Posterior cingulate gyrus (tissue), 11 donors: ENCODE measurements at places on chromosomes 6 and 20.

DNA sequence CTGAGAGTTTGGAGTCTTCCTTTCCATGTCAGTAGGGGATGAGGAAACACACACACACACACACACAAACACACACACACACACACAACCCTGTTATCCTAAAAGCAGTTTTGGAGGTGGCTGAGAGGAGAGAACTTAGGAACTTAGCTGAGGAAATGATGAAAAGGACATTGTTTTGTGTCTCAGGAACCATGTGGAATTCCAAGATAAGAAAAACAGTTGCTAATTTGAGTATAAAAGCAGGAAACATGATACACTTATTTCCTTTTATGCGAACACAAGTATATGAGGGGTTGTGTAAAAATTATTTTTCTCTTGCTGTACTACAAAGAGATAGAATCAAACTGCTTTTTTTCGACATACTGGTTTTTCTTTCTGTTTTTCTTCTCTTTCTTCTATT lies at the start of gene MYCT1:
TSS of gene MYCT1 (plus strand) at position 264 of the 400 bp plus-strand sequence. CDS start at position 270, 6 bp downstream.
- no peak for DNase-seq

- DNase-seq, result no peak
Measured at GRCh38 chr6:89471287-89471867, 38.4 kb downstream of the ANKRD6 start.

GRCh38 chr6:109325400-109325801 lies 56.9 kb downstream of the CD164 start:
- no peak for DNase-seq

- DNase-seq, result no peak
Measured at GRCh38 chr6:106281088-106281487, 44.5 kb downstream of the ATG5 start.

DNA sequence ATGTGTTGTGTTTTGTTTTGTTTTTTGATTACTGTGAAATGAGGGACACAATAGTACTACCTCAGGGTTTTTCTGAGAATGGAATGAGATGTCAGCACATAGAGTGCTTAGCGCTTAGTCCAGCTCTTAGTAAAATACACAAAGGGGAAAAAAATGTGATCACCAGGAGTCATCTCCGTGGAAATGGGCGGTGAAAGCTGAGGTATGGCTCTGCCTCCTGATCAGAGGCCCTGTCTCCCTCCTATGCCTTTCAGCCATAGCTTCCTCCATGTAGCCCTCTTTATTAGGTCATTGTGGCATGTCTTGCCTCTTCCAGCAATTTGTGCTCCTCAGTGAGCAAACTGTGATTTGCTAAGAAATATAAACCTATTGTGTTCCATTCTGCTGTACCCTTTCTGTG lies 13.0 kb downstream of the PSMF1 start:
- no peak for DNase-seq

DNA sequence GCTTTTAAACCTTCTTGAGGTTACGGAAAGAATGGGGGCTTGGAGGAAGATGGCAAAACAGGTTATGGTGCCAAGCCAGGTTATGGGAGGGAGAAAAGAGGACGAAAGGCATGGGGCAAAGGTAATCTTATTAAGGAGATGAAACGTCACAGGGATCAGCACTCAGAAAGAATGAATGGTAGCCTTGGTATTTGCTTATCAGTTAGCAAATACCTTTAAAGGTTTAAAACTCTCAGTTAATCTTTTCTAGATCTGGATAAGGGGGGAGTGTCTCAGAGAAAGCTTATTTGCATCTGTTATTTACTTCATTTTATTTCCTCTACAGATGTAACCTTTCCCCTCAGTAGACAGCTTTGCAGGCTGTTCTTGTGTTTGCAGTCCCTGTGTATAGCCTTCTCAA lies 55.5 kb upstream of the EEF1E1 start:
- DNase-seq, result no peak

- DNase-seq, result no peak
Measured at GRCh38 chr6:34339432-34339831, 53.0 kb downstream of the NUDT3 start.

- DNase-seq, result no peak
Measured at GRCh38 chr6:158666628-158667359, 16.9 kb downstream of the SYTL3 start.

DNA sequence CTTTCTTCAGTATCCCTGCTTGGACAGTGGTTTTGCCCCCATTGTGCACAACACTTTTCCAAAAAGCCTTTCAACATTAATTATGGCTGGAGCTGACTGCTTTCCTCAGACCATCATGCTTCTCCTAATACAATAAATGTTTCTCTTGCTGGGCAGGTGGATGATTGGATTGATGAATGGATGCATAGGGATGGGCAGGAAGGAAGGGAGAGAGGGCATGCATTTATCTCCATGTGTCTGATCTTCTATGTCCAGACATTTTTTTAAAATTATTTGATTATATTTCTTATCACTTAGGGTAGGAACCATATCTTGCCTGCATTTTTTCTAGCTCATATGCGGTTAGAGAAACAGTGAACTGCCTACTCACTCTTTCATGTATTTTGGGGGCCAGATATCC lies 218.5 kb downstream of the PRL start:
- no peak for DNase-seq
